ENCODE measurements at places on chromosomes 11 and 22. TPM values are rescaled to one million over a fixed set of nuclear protein-coding genes. Genes with fewer than 3 reads are reported as not detected.
A peak's percentile ranks its signal among the peaks of the same experiment; 100 is the strongest.

- DNase-seq, result no peak
Observed at GRCh38 chr22:37684803-37685615, 1.1 kb upstream of the NOL12 start.

- DNase-seq, result peak; percentile 57
Observed at GRCh38 chr11:111331711-111332479, 33.5 kb downstream of the POU2AF3 start.

DNA sequence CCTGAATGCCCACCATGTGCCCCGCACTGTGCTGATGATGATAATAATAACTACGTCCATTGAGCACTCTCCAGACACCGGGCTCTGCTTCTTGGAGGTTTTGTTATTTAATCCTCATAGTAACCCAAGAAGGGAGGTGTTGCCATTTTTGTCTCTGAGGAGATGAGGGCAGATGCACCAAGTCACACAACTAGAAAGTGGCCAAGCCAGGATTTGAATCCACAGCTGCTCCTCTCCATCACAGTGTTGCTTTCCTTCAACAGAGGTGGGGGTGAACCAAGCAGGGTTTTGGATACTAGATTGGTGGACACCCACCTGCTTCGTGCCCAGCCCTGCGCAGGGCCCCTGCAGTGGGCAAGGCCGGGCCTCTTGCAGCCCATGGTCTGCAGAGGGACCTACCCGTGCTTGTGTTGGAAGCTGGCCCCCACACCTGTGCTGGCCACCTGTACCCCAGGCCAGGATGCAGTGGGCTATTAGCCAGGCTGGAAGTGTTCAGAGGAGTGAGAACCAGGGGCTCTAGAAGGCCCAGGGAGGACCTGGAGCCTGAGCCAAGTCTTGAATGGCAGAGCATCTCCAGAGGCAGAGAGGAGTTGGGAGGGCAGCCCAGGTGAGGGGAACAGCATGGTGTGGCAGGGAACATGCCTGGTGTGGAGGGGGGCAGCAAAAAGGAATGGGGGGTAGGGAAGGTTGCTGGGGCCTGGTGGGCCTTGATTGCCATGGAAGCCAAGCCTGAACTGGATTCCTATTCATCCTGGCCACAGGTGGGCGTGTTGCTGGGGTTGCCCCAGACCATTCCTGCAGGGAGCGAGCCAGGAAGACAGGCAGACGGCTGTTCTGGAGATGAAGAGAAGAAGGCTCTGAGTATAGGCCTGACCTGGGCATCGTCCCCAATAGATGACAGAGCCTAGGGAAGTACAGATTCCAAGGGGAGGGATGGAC lies 2.7 kb upstream of the DPP3 start:
- DNase-seq, result no peak

GRCh38 chr11:65493367-65494176 lies 5.3 kb upstream of the MALAT1 start:
- DNase-seq, result peak; percentile 54

DNA sequence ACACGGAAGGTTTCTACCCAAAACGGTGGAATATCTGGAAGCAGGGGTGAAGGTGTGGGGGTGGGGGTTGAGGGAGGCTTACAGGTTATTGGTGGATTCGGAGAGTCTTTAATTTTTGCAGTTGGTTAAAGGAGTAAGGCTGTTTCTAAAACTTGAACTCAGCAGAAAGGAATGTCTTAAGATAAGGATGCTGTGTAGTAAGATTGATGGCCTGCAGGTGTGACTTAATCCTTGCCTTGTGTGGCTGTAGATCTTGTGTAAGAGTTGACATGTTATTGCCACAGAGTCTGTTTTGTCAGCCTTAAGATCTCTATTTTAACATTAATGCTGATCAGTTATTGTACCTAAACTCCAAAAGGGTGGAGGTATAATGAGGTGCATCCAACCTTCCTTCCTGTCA lies 16.4 kb upstream of the OR6M1 start:
- no peak for DNase-seq

DNA sequence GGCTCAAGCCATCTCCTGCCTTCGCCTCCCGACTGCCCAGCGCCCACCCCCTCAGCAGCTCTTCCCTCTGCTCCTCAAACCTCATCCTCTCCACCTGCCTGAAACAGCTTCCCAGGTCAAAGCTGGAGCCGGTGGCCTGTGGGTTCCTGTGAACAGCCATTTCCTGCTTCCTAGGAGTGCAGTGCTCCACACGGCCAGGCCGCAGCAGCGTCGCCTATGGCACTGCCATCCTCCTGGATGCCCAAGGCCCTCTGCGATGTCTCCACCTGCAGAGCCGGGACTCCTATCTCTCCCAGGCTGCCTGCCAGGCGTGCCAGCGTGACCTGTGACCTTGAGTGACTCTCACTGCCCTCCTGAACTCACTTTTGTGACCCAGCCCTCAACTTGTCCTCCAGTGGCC lies 24.6 kb downstream of the PPM1F start:
- no peak for DNase-seq

DNA sequence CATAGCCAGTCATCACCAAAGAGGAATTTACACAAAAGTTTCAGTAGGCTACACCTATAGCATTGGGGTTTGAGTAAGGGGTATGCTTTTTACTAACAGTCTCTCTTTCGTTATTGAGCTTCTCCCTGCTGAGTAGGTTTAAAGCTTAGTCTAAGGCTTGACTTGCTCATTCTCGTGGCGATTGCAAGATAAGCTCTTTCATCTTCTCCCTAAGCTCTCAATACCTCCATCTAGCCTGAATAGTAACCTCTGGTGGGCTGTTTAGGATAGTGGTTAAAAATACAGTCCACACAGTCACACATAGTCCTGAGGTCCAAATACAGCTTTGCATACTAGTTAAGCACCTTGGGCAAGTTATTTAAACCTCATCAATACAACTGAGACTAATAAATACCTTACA lies 65.6 kb downstream of the IMMP1L start:
- DNase-seq, result no peak

DNA sequence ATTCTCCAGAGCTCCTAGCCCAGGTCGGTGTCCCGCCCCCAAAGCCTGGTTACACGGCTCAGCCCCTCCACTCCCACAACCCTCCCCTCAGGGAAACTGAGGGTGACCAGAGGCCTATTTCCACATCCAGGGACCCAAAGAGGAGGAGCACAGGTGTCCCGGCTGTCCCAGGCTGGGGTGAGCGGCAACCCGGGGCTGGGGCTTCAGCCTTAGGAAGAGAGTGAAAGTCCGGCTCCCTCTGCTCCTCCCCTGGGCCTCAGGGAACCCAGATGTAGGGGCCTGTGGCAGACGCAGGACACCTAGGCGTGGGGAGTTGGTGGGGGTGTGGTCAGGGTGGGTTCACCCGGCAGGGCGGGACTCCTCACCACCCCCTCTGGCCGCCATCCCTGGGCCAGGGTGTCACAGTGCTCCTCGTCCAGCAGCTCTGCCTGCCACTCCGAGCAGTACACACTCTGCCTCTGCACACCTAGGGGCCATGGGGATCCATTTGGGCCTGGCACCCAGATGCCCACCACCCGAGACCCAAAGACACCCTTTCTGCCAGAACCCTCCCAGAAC lies 63.1 kb downstream of the ARFGAP3 start:
- DNase-seq, result no peak

DNA sequence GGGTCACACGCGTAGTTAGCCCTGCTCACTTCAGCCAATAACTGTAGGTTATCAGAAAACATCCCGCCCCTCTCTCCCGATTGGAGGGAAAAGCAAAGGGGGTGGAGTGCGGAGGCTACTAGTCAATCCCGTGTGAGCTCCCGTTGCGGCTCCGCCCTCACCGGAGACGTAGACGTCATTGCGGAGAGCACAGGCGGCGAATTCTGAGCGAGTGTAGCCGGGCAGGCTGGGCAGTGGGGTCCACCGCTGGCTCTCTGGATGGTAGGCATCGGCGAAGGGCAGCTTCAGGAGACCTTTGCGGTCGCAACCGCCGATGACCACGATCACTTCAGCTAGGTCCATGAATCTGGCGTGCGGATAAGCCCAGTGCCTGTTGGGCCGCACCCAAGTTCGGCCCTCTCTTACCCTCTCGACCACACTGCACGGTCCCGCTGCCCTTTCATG lies 4.7 kb downstream of the KLHL35 start:
- peak; percentile 87 for DNase-seq

DNA sequence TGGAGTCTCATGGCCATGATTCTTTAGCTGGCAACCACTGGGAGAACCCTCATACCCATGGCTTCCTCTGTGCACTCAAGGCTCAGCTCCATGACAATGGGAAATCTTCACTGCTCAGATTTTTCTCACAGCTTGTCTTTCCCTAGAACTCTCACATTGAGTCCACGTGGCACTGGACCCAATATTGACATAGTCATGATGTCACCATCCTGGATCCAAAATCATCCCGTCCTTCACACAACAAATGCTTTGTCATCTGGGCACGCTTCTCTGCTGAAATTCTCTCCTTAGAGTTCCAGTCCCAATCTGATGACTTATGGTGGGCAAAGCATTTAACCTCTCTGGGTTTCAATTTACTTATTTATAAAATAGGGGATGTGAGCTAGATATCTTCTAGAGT lies 37.7 kb upstream of the CD44 start:
- no peak for DNase-seq

GRCh38 chr11:119991669-119992068 lies 146.2 kb downstream of the TRIM29 start:
- no peak for DNase-seq

GRCh38 chr22:36921309-36922104 lies 8.1 kb downstream of the CSF2RB start:
- DNase-seq, result no peak

DNA sequence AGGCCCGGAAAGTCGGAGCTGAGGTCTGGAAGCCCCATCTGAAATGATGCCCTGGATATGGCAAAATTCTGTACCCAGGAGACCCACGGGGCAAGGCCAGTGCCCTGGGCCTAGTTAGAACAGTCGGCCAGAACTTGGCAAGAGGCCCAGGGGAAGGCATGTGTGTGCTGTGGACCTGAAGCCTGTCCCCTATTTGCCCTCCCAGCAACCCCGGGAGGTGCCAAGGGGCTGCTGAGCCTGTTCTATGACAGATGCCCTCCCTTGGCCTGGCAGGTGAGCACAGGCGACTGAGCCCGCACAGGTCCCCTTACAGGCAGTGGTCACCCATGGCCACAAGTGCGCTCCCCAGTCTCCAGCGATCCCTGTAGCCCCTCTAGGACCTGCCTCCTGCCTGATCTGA lies 51.7 kb downstream of the NAT10 start:
- no peak for DNase-seq

- no peak for DNase-seq
Observed at GRCh38 chr22:29478326-29479276, 1.4 kb upstream of the NEFH start.

DNA sequence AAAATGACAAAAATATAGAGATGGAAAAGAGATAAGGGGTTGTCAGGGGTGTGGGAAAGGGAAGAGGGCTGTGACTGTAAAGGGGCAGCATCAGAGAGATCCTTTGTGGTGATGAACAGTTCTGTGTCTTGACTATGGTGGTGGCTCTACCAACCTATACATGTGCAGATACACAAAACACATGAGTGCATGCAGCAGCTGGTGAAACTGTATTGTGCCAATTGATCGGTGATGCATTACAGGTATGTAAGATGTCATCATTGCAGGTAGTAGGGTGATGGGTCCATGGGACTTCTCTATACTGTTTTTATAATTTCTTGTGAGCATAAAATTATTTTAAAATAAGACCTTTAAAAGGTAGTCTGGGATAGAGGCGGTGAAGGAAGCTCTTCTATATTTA lies 24.1 kb upstream of the ZDHHC13 start:
- no peak for DNase-seq

GRCh38 chr11:88231894-88232482 lies 56.7 kb upstream of the RAB38 start:
- DNase-seq, result no peak

The UPK3A gene
- not detected for total RNA-seq

The GRIA4 gene
- not detected for total RNA-seq

The ANO1 gene
- total RNA-seq, result 8.6 TPM

The CCDC116 gene
- total RNA-seq, result 0.88 TPM

The TNNI2 gene
- total RNA-seq, result not detected
